ENCODE measurements at places on chromosomes 6 and 20.
A peak's percentile ranks its signal among the peaks of the same experiment; 100 is the strongest.

DNA sequence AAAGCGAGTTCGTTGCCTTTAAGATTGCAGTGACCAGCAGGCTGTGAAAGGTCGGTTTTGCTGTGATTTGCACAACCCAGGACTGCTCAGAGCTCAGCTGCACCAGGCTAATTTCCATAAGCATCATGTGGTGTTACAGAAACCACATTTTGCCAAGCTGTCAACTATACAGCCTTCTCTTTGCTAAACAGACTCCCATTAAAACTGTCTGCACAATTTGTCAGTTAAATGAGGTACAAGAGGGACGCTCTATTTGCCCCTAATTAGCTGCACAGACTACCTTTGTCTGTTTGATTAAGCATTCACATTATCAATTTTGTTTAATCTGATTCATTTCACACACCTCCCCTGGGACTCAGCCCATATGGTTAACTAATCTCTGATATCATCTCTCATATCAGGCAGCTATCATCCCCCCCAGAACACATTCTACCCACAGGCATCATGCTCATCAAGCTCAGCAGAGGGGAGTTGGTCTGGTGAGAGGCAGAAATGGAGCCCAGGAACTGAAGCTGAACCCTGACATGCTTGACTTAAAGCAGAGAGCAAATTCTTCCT, 62.1 kb downstream of the OLIG3 start:
- DNase-seq: no peak

DNA sequence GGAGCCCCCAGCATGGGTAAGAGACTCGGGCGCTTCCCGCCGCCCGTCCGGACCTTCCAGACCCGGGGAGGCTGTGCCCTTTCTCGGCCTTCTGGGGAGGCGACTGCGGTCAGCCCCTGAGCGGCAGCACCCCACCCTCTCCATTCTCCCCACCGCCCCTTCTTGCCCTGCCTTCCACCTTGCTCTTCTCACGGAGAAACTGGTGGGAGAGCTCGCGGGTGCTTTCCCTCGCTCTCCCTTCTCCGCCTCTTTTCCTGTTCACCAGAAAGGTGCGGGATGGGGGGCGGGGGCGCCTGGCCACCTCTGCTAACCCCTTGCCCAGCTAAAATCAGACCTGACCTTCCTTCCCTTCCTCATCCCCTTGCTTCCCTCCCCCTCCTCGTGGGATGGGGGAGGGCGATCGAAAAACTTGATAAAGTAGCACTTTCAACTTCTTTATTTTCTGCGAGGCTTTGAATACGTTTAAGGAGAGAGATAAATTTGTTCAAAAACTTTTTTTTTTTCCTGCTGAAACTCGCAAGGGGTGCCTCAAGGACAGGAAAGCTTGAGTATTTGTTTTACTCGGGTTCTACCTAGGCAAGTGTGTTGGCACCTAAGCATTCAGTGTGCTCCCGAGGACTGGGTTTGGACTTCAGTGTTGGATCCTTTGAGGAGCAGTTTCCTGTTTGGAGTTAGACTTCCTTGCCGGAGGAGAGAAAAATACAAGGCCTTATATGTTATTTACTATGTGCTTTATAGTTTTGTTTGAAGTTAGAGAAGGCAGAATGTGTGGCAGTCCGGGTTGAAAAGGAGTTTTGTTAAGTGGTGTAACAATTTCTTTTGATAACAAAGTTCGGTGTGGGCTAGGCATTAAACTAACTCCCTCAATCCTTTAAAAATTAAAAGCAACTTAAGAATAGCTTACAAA, 897 bp downstream of the CD2AP start:
- peak; percentile 49 for DNase-seq

DNA sequence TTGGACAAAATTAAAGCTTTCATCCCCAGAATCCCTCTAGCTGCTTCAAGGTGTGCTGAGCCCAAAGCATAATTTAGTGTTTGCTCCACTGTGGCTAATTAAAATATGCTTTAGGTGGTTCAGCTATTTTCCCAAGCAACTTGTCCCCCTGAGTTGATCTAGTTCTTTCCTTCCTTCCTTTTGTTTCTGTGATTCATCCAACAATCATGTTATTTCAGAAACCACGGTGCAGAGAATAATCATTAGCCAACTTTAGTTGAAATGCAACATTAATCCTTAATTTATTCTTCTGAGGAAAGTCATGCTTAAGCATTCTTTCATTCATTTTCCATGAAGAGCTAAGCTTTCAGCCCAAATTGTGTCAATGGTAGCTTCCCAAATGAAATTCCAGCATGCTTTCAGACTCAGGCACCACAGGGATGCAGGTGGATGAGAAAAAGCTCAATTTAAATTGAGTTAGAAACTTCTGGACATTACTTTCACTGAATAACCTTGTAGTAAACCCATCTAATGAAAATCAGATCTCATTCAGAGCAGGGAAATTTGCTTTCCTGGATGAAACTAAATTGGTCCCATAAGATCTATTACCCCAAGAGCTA, 209.0 kb upstream of the NT5E start:
- DNase-seq: no peak

- DNase-seq: peak; percentile 39
These were observed 96.4 kb downstream of the AIG1 start for GRCh38 chr6:143157131-143157530.

DNA sequence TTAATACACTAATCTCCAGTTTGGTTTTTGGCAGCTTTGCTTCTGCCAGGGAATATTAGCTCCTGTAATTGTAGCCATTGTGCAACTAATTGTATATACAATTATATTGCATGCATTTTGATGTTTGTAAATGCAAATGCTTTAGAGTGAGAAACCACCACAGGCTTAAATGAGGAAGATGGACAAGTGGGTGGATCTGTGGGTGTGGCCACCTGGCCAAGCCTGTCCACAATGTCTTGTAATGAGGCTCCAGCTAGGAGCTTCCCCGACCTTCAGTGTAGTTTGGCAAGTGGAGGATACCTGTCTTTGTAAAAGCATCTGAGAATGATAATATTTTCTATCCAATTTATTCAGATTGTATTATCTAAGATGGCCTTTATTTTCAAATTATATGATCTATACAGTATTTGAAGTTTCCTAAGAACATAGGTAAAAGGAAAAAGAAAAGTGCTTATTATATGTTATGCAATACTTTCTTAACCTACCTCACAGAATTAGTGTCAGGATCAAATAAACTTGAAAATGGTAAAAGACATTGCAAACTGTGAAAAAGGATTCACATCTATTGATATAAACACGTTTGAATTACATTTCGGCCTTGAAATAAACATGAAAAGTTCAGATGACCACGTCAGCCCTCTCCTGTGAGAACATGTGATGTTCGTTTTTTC, 49.3 kb upstream of the ARID1B start:
- no peak for DNase-seq

DNA sequence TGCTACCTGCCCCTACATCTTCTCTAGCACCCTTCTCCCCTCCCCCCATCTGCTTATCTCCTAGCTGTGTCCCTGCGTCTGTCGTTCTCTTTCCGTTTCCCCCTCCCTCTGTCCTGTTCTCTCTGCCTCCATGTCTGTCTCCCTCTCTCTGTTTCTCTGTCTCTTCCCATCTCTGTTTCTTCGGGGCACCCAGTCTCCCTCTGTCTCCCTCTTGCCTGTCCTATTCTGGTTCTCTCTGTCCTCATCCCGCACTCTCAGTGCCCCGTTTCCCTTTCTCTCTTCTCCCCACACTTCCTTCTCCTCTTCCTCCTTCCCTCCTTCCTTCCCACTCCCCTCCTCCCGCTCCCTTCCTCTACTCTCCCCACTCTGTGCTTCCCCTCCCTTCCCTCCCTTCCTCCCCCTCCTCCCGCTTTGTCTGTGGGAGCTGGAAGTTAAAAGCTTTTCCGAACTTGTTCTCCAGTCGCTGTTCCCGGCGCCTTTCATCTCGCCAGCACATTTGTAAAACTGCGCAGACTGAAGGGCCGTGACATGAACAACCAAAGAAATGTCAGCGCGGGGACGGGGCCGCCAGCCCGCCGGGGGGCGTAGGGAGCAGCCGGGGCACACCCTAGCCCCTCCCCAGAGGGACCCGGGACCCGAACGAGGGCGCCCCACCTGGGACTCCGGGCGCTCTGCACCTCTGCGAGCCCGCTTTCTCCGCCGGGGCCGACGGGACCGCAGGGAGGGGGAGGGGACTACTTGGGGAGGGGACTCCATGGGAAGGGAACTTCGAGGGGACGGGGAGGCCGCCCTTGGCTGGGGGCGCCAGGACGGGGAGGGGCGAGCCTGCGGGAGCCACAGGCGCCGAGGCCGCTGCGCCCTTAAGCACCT, 4.0 kb upstream of the CDH22 start:
- no peak for DNase-seq

GRCh38 chr6:31058128-31058894, 48.0 kb downstream of the MUC22 start:
- peak; percentile 88 for DNase-seq

DNA sequence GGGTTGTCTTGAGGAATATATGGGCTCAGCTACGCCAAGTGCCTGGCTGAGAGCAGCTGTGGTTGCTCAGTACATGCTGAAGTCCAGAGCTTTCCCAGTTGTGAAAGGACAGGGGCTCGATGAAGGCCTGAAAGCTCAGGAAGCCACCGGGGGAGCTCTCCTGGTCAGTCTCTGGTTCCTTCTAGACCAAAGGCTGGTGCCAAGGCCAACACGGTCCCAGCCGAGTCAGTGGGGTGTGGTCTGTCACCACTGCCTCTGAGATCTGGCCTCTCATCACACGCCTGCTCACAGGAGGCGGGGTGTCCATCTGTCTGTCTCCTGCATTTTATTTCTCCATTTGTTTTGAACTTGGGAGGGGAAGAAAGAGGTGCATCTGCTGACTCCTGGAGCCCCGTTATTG, 4.9 kb upstream of the FAM83C start:
- no peak for DNase-seq

DNA sequence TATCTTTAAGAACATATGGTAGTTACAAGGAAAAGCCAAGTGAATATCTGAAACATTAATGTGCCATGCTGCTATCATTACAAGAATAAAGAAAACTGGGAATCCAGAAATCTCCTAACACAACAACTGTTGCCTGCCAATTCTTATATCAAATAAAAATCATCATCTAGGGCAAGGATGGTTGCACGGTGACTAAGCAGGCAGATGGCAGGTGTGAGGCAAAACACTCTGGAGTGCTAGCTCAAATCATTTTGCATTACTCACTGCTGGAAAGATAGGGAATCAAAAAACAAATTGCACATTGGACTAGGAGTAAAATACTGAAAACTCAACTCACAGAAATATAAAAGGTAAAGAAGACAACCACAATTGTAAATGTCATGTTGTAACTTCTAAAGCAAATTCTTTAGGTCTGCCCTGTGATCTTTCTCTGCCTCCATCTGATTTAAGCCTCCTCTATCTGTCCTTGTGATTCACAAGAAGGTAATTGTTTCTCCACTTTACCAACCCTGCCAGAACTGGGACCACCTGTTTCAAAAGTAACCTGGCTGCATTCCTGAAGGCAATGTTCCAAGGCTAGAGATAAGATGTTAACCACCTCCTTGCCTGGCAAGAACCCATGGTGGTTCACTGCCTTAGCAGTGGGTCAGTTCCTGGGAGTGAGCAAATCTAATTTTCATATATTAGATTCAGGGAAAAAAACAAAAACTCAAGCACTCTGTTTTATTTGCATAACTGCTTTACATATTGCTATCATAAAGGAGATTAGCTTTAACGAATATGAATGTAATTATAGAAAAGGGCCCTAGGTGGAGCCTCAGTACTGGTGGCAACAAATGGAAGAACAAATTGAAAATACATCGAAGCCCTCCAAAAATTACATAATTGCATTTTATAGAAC, 33.1 kb upstream of the LCA5 start:
- peak; percentile 58 for DNase-seq

- no peak for DNase-seq
These were observed 83.1 kb upstream of the FOXQ1 start for GRCh38 chr6:1228754-1229191.

GRCh38 chr6:129661536-129662405, 48.2 kb downstream of the ARHGAP18 start:
- no peak for DNase-seq

All from fibroblast of villous mesenchyme (primary cell).